ENCODE measurements at places on chromosomes 3 and 15.

DNA sequence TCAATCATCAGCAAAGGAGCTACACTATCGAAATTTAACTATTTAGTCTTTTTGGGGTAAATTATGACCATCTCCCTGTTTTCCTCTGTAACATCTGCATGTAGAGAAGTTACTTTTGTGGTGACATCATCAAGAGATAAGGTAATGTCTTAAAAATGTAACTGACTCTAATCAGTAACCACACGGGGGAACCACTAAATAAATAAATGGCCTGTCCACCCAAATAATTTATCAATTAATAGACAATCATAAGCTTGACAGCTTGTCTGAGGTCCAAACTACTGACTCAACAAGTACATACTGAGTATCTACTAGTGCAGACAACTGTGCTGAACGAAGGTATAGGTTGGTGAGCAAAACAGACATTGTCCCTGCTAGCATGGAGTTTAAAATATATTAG is 219.3 kb downstream of the SLC9A9 start:
- no peak for DNase-seq

- no peak for DNase-seq
Measured at GRCh38 chr3:105518806-105519418, 152.2 kb downstream of the ALCAM start.

DNA sequence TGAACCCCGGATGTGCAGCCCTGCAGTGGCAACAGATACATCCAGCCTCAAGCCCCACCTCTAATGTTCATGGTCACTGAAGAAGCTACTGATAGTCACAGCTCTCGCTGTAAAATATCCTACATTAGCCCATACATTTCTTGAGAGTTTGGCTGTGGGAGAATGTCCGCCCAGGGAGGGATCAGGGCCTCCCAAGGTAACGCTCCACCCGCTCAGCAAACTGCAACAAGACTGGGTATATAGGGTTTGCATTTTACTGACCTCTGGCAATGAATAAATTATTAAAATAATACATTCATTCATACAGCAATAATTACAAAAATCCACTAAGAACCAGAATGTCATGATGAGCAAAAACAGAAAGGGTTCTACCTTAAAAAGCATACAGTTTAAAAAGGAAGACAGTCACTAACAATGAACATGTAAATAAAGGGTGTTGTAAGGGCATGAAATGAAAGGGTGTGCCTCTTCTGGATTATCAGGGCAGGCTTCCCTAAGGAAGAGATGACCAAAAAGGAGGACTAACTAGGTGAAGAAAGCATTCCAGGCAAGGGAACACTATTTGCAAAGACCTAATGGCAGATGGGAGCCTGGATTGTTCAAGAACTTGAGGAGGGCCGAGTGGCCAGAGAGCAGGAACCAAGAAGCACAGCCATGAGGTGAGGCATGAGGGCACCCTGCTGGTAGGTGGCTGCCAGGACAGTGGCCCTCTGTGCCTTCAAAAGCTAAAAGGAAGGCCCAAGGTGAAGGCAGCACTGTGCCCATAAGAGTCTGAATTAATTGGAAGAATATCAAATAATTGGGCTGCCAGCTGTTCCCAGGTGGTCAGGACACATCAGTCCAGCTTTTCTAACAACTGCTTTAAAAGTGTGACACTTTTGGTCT is 28.1 kb upstream of the CTDSPL start:
- DNase-seq = no peak

GRCh38 chr3:150270883-150271590 is 137.1 kb upstream of the TSC22D2 start:
- DNase-seq = peak; percentile 70

DNA sequence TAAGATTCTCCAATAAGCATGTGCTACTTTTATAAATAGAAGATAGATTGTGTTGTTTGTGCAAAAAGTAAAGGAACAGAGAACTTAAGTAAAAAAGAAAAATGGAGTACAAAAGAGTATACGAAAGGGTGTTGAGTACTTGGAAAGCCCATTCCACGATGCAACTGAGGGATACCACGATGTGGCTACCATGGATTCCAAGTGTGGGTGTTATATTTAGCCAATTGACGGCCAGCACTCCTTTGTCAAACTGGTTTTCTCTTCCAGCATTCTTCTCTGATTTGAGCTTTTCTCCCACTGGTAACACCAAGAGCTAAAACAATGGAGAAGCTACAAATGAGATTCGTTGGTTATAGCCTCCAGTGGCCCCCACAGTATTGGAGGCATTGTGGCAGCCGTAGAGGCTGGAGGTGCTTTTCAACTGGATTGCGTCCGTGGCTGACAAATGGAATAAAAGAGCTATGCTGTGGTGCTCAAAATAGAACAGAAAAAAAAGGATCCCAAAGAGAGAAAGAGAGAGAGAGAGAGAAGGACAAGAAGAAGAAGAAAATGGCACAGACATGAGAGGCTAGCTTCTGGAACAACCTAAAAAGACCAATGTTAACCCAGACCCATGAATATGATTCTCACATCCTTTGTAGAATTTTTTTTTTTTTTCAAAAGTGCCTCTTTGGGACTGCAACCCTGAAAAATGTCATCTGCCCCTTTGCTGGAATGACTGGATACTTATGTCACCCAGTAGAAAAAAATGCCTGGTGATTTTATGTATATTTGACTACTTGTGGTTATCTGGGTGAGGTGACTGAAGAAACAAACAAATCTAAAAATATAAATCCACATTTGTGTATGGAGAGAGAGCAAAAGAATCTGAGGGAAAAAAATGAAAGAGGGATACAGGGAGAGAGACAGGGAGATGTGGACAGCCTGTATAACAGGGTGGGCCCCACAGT is 345.1 kb downstream of the RORA start:
- no peak for DNase-seq

DNA sequence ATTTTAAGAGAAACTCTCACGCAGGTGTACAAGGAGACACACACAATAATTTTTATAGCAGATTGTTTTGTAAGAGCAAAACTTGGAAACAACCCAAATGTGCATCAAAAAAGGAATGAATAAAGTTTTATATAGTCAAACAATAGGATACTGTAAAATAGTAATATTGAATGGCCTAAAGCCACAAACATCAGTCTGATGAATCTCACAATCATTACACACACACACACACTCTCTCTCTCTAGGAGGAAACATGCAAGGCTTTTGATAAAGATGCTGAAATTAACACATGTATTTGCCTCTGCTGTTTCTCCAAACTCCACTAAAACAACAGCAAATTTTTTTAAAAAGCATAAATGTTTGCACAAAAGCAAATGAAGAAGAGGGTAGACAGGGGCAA is 37.3 kb downstream of the ADIPOQ start:
- no peak for DNase-seq

DNA sequence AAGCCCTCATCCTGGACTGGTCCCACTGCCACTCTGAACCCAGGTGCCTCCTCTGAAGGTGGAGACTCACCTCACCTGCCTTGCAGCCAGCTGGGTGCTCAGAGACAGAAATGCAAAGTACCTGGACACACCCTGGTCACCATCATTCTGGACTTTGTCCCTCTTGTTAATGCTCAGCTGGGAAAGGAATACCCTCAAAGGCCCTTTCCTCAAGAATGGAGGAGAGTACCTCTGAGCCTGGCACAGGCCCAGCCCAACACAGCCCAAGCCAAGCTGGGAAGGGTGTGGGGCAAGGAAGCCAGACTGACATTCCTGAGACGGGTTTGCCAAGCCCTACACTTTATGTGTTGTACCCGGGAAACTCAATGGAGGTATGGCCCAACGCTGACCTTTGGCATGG is 983 bp upstream of the ALAS1 start:
- DNase-seq = peak; percentile 88

DNA sequence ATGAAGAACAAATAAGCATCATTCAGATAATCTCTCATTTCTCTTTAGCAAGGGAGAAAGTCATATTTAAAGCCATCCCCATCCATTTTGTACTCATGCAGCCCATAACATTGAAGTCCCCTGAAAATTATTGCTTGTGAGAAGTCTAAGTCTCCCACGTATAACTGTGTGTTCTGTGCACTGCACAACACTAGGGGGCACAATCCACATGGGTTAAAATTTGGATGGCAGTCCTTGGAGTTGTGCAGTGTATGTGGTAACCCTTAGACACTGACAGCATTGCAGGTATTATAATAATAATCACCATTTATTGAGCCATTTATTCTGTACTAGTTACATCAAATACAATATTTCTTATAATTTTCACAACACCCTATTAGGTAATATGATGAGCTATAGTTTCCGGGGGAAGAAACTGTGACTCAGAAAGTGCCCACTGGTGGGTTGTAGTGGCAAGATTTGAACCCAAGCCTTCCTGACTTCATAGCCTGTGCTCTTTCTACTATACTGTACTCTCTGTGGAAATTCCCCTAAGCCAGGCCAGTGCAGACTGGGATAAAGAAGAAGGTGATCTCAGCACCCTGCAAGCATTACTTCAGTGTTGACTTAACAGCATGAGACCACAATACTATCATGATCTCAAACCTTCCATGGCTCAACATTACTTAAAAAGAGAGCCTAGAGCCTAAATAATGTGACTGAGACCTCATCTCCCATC is 15.7 kb downstream of the KCNAB1 start:
- DNase-seq = no peak

DNA sequence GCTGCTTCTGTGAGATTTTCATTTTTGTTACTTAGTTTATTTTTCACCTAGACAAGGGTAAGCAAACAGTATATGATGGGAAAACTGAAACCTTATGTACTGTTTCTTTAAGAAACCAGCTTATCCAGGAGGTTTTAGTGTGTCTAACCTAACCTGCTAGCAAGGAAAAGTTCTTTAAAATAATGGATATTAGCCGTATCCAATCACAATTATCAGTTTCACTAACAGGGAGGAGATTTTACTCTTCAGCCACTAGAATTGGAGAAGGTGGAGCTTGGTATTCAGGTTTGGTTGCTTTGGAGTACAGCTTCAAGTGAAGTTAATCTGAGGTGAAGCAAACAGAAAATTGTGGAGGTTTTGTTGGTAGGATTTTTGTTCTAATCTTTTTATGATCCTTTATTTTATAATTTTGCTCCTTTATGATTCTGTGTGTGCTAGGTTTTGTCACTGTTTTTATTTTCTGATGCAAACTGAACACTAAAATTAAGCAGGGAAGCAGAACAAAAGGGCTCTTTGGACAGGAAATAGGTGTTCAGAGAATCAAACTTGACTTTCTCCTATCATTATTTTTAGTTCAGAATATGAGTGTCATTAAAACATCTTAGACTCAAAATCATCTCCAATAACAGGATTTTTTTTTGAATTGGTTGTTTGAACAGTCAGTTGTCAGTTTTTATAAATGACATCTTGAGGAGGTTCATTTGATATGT is 13.0 kb downstream of the ZFAND6 start:
- peak; percentile 57 for DNase-seq
